Cortex of kidney (tissue), 1 donor: ENCODE measurements at places on chromosomes 3 and 15.

DNA sequence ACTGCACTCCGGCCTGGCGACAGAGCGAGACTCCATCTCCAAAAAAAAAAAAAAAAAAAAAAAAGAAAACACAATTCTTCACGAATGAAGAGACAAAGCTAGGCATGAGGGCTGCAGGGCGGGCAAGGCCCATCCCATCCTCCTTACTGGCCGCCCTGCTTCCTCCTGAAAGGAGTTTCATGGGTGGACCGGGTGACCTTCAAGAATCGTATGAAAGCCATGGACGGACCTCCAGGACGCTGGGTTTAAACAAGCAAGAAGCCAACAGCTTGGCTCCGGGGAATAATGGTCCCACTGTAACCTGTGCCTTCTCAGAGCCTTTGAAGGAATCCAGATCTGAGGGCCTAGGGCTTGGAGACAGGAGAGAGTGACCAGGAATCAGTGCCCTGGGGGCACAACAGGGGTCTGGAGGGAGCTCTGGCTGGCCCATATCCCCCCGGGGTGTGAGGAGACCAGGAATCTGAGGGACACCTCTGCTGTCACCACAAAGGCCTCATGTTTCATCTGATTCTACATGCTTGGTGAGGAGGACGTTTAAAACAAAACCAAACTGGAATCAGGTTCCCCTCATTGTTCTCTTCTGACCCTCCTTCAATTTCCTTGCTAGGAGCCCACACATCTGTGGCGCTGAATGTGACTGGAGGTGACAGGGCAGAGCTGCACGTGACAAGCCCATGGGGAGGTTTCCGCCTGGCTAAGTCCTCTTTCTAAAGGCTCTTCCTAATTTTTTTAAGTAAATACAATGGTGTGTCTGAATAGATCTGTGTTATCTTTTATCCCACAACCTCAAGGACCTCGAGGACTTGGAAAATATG lies 46.1 kb downstream of the WHAMM start:
- no peak for DNase-seq

DNA sequence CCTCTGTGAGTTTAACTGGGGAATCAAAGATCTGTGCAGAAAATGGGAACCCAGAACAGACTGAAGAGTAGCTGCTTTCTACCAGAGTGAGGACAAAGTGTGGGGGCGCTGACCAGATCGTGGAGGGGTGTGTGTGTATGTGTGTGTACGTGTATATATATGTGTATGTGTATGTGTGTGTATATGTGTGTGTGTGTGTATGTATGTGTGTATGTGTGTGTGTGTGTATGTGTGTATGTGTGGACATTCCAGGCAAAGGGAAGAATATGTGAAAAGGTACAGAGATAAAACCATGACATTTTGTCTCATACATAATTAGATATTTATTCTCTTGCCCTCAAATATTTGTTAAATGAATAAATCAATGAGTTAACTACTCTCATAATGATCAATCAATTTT lies 54.9 kb upstream of the DPPA4 start:
- DNase-seq, result no peak

DNA sequence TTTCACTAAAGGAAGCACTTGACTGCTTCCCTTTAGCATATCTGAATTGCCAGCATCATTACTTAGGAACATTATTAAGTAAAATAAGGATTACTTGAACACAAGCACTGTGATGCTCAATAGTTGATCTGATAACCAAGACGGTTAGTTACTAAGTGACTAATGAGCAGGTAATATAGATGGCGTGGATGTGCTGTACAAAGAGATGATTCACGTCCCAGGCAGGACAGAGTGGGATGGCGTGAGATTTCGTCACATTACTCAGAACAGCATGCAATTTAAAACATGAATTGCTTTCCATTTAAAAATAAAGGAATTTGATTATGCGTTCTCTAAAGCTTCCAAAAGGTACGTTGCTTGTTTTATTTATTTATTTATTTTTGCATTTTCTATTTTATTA lies 240.0 kb upstream of the ARHGEF26 start:
- DNase-seq, result no peak

DNA sequence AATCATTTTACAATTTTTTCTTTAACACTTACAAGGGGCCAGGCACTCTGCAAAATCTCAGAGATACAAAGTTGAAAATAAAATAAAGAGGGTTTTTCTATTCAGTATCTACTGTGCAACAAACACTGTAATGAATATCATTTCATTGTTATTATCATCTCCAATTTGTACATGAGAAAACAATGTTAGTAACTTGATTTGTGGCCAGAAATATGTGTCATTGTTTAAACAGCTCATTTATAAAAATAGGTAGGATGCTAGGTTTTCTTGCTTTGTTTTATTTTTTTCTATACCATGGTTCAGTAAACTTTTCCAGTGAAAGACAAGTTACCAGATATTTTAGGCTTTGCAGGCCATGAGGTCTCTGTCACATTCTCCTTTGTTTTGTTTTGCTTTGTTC lies 318.1 kb upstream of the UBE2E2 start:
- no peak for DNase-seq

DNA sequence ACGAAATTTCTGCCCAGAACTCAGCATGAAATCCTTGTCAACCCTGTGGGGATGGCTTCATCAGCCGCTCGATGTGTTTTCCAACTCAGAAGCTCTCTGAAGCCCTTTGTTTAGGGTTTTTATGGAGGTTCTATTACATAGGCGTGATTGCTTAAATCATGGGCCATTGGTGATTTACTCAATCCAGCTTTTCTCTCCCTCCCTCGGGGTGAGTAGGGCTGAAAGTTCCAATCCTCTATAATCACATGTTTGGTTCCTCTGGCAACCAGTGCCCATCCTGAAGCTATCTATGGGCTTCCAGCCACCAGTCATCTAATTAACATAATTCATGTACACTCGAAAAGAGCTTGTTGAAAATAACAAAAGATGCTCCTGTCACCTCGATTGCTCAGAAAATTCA lies 51.6 kb downstream of the GATM start:
- no peak for DNase-seq

DNA sequence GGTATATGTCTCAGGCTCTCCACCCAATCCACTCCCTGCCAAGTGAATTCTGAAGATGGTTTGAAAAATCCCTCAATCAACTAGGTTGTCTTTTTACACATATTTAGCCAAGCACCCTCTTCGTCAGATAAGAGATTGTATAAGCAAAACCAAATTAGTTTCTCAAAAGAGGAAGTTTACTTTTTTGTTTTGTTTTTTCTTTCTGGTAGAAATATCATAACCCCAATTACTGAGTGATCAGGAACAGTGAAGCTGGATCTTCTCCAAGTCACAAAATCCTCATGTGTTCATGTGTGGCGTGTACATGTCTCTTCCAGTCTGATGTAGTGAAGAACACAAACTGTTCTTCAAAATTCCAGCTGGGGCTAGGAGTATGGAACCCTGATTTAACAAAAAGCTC lies 180.6 kb downstream of the FOXP1 start:
- DNase-seq, result no peak

GRCh38 chr3:99875929-99876841 lies 58.5 kb downstream of the CMSS1 start:
- DNase-seq, result no peak

GRCh38 chr3:141454054-141454453 lies 32.8 kb upstream of the RASA2 start:
- no peak for DNase-seq

DNA sequence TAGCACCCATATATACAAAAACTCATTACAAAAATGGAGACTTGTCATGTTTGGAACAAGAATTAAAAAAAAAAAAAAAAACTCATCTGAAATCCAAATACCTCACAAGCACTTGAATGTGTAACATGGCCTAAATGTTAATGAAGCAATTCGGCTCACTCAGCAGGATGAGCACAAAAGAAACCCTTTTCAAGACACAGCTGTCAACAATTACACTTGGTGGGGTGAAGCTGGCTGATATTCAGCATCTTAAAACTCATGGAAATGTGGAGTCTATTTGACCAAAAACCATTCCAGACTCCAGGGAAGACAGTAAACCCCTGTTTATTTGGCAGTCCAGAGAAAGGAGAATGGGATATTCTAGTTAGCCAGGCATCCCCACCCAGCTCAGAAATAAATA lies 205.4 kb upstream of the TSC22D2 start:
- DNase-seq, result no peak

GRCh38 chr3:66400411-66401156 lies 100.2 kb downstream of the LRIG1 start:
- DNase-seq, result no peak

DNA sequence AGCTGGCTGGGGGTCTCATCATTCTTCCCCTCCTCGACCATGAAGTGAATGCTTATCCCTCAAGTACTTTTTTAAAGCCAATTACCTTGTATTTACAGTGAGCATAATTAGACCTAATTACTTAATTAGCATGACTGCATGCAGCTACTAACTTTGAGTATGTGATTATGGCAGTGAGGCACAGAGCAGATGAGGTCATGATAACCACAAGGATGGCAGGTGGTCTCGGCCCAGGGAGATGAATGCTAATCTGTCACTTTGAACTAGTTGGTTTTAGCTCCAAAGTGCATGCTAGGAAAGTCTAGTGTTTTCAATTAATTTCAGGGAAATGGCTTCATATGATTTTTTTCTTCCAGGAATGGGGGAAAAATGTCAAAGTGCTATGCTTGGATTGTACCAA lies 233.8 kb downstream of the NTRK3 start:
- DNase-seq, result no peak

- no peak for DNase-seq
These were observed 66.3 kb upstream of the AKAP13 start for GRCh38 chr15:85314146-85314545.

- DNase-seq, result no peak
These were observed 722 bp downstream of the STRA6 start for GRCh38 chr15:74201710-74202420.

GRCh38 chr3:55873523-55874254 lies 386.6 kb upstream of the WNT5A start:
- no peak for DNase-seq

DNA sequence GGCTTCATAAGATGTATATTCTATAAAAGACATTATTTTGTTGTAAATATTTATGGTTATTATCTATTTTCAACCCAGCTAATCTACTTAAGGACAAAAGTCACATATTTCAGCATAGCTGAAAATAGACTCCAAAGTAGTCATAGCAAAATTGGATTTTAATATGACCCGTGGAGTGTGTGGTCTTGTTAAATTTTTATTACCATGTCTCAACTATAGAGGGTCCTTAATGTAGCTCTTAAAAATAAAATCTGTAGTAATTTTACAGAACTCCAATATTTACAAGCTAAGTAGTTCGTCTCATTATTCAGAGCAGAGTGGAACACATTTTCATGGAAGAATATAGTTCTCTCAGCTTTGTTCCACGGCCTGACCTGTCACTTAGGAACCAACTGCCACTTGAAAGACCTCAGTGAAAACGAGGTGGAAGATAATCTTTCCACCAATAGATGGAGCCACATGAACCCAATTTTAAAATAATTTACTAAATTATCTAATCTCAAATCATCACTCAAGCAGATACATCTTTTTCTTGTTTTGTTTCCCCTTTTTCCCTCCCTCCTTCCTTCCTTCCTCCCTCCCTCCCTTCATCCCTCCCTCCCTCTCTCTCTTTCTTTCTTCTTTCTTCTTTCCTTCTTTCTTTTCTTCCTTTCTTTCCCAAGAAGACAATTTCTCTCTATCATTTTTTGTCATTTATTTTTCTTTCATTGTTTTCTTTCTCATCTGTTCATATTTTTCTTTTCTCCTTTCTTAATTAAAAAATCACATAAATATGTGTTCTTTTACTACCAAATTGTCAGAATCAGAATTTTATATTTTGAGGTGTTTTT lies 97.2 kb downstream of the CLDN1 start:
- DNase-seq, result no peak

- no peak for DNase-seq
These were observed 2.9 kb downstream of the THBS1 start for GRCh38 chr15:39583596-39584265.

DNA sequence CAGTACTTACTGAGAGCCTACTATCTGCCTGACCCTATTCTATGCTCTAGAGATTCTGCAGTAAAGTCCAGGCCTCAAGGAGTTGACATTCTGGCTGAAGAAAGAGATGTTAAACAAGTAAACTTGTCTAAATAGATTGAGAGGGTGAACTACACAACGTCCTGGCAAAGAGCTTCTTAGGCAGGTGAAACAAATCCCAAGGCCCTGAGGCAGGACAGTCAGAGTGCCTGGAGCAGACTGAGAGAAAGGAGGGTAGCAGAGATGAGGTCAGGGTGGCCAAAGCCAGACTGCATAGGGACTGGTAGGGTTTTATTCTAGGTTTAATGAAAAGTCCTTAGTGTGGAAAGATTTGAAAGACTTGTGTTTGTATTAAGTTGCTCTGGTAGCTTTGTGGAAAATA lies 84.5 kb upstream of the ATP11B start:
- DNase-seq, result no peak

DNA sequence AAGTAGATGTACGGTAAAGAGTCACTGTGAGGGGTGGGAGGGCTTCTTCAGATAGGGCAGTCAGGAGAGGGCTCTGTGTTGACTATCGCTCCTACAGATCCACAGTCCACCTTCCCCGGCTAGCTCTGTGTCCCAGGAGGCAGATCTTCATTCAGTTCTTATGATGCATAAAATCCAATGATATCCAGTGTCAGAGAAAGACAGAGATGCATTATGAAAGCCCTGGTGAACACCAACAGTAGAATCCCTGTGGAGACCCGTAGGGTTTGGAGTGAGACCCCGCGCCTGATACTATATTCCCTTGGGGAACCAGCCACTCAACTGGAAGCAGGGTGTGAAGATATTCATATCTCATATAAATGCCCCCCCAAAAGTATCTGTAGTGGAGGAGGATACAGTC lies 119.8 kb upstream of the SLCO3A1 start:
- DNase-seq, result no peak

- no peak for DNase-seq
These were observed 4.6 kb downstream of the TPM1 start for GRCh38 chr15:63046917-63047760.

DNA sequence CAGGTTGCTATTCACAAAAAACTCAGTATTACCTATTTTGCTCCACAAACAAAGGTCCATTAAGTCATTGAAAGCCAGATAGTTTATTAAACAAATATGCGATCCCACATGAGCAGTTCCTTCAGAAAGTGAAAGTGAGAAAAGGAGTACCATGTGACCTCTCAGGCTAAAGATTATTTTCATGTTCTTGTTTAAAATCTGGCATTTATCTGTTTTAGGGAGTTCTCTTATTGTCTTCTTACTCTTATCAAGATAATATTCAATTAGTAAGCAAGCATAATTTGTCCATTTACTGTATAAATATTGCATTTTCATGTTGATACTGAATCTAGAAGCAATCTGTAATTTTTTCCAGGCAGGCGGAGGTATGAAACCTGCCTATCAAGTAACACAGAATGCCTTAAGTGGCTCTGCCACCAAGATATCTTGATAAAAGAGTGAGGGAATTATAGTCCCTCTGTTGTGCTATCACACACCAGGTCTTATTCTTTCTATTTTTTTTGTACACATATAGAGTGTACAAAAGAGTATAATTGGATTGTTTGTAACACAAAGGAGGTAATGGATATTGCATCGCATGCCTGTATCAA lies 20.1 kb upstream of the PLSCR5 start:
- no peak for DNase-seq

DNA sequence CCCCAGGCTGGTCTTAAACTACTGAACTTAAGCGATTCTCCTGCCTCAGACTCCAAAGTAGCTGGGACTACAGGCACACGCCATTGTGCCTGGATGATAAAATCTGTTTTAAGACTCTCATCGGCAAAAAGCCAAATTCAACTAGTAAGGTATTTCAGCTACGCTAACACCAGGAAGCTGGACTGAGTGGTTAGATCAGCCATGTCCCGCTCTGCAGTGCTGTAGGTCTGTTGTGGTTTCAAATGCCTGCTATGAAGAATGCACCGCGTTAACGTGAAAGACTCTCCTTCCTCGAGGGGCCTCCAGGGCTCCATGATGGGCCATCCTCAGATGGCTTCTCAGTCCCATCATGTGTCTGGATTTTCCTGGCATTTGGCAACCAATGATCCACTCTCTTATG lies 70.2 kb downstream of the PCOLCE2 start:
- DNase-seq, result no peak
